Regular cardiac myocyte (primary cell): ENCODE measurements at places on chromosomes 4 and X. TPM values are rescaled to one million over a fixed set of nuclear protein-coding genes. Genes with fewer than 3 reads are reported as not detected.

BMP3 gene
- under 0.01 TPM in 1 of 2 replicates, not detected in the other for total RNA-seq

CXCL6 gene
- total RNA-seq: 49.7 and 349 TPM in 2 replicates

TBX22 gene
- not detected in 2 replicates for total RNA-seq

SPACA5 gene
- total RNA-seq: not detected in 2 replicates

GAGE13 gene
- total RNA-seq: not detected in 2 replicates

CT47B1 gene
- not detected in 2 replicates for total RNA-seq

PDE5A gene
- total RNA-seq: 80.3 and 93.7 TPM in 2 replicates

TLL1 gene
- 0.38 and 0.85 TPM in 2 replicates for total RNA-seq

ANK2 gene
- total RNA-seq: 15.5 and 50.2 TPM in 2 replicates

RASSF6 gene
- total RNA-seq: under 0.01 TPM in 1 of 2 replicates, not detected in the other

TSPAN5 gene
- total RNA-seq: 52.1 and 65.9 TPM in 2 replicates

ARHGAP24 gene
- total RNA-seq: 42.6 and 47.4 TPM in 2 replicates

AKAP4 gene
- total RNA-seq: not detected in 2 replicates

DKK2 gene
- 0.19 TPM in 1 of 2 replicates, not detected in the other for total RNA-seq

MAGEC1 gene
- total RNA-seq: not detected in 2 replicates

GPR101 gene
- total RNA-seq: not detected in 2 replicates

ARHGAP36 gene
- total RNA-seq: not detected in 2 replicates

CITED1 gene
- not detected in 2 replicates for total RNA-seq

ATP11C gene
- total RNA-seq: 51.3 and 56.4 TPM in 2 replicates

SUPT20HL2 gene
- not detected in 2 replicates for total RNA-seq

RIBC1 gene
- total RNA-seq: 0.19 and 0.28 TPM in 2 replicates

MPP1 gene
- 20.9 and 42.9 TPM in 2 replicates for total RNA-seq

NHS gene
- total RNA-seq: 2.3 TPM in 2 replicates

CCDC158 gene
- total RNA-seq: 0.19 and 1.1 TPM in 2 replicates

APLN gene
- 8.8 and 14.9 TPM in 2 replicates for total RNA-seq

PHEX gene
- total RNA-seq: under 0.01 TPM in 2 replicates

VSIG4 gene
- not detected in 2 replicates for total RNA-seq

IRS4 gene
- total RNA-seq: not detected in 2 replicates

ASMT gene
- not detected in 2 replicates for total RNA-seq

MUC7 gene
- not detected in 2 replicates for total RNA-seq

PAGE2B gene
- total RNA-seq: not detected in 2 replicates

PAGE4 gene
- not detected in 2 replicates for total RNA-seq
